Kidney (tissue), 22 donors: ENCODE measurements at places on chromosomes 12 and 14. TPM values are rescaled to one million over a fixed set of nuclear protein-coding genes. Genes with fewer than 3 reads are reported as not detected.

ADCY6 gene
- 66.9 TPM for total RNA-seq

TMEM63C gene
- total RNA-seq, result 1.9 TPM

SOX5 gene
- total RNA-seq, result 10.8 TPM

SOAT2 gene
- total RNA-seq, result 0.19 TPM

- H3K27me3 ChIP-seq, result no peaks in the 10 kb centered on the region
- H3K27ac ChIP-seq, result no peak overlapping the region
- H3K4me3 ChIP-seq, result no peak overlapping the region
- no peak for DNase-seq
- peaks cover 2% of the 10 kb centered on the region for H3K4me1 ChIP-seq
Measured at GRCh38 chr12:15364221-15365160, 42.2 kb downstream of the PTPRO start.

- no peak overlapping the region for H3K4me3 ChIP-seq
- DNase-seq, result no peak
- H3K4me1 ChIP-seq, result no peaks in the 10 kb centered on the region
- H3K27ac ChIP-seq, result no peak overlapping the region
- no peaks in the 10 kb centered on the region for H3K36me3 ChIP-seq
Measured at GRCh38 chr14:81068176-81068782, 112.9 kb downstream of the TSHR start.

DNA sequence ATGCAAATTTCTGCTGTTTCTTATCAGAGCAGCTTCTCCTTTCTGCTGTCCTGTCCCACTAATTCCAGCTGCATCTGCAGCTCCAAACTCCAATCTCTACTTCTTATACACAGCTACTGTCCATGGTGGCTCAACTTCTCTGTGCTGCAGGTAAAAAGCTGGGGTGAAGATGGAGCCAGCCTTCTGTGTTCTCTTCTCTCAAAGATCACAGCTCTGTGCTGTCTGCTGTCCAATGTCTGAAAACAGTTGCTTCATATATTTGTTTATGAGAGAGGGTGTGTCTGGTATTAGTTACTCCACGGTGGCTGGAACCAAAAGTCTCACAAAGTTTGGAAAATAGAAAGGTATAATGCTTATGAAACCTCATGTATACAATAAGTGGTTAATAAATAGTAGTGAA is 445.8 kb upstream of the TBX3 start:
- DNase-seq, result no peak
- H3K27me3 ChIP-seq, result no peaks in the 10 kb centered on the region
- no peaks in the 10 kb centered on the region for H3K36me3 ChIP-seq

- no peak for DNase-seq
- no peaks in the 10 kb centered on the region for H3K4me1 ChIP-seq
- no peaks in the 10 kb centered on the region for H3K36me3 ChIP-seq
- H3K27me3 ChIP-seq, result no peaks in the 10 kb centered on the region
- no peak overlapping the region for H3K4me3 ChIP-seq
Measured at GRCh38 chr14:99668307-99669295, 15.5 kb upstream of the CYP46A1 start.

- no peak overlapping the region for H3K27ac ChIP-seq
- H3K36me3 ChIP-seq, result no peaks in the 10 kb centered on the region
- H3K4me1 ChIP-seq, result no peaks in the 10 kb centered on the region
- H3K4me3 ChIP-seq, result no peak overlapping the region
Measured at GRCh38 chr12:46677749-46678148, 148.0 kb downstream of the SLC38A4 start.

DNA sequence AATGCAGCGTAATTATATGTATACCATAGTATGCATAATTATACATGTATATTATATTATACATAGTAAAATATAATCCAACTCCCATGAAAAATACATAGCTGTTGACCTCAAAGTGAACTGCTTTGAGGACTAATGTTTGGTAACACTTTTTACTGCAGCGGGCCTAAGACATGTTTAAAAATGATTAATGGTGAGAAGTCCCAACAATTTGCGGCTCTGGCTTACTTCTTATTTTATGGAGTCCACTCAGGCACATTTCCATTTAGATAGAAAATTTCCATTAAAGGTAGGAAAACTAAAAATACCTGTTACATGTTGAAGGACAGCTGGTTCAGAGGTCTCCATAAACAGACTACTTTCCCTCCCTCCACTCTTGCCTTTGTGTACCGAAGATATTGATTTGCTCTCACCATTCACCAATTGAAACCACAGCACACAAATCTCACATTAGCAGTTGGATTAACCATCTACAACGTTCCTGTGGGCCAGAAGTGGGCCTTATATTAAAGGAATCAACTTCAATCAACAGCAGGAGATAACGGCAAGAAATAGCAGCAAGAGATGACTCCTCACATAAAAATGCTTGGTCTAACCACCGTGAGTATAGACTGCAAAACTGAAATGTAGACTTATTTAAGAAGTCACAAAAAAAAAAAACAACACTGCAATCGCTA is 14.1 kb upstream of the NT5DC3 start:
- no peaks in the 10 kb centered on the region for H3K36me3 ChIP-seq
- H3K27ac ChIP-seq, result no peak overlapping the region
- no peak for DNase-seq
- H3K27me3 ChIP-seq, result no peaks in the 10 kb centered on the region

DNA sequence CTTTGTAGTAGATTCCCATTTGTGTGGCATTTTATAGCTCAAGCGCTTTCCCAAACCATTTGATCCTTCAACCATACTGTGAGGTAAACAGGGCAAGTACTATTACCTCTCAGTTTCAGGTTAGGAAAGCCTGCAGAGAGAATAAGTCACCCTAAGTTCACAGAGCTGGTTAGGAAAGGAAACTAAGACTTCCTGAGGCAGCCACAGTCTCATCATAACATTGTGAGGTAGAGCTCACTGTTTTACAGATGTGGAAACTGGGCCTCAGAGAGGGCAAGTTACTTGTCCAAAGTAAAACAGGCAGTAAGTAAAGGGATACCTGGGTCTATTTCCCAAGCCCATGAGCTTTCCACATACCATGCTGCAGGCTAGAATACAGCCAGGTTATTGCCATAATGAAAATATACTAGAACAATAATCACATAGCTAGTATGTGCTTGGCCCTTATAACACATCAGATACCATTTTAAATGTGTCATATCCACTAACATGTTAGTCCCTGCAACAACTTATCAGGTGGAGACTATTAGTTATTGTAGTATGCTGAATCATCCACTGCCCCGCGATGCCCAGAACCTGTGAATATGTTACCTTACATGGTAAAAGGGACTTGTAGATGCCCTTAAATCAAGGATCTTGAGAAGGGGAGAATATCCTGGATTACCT is 150.9 kb upstream of the GRIP1 start:
- H3K4me1 ChIP-seq, result no peaks in the 10 kb centered on the region
- H3K27ac ChIP-seq, result no peak overlapping the region

GRCh38 chr14:60488175-60488574 is 2.3 kb upstream of the C14orf39 start:
- no peak for DNase-seq
- H3K27ac ChIP-seq, result no peak overlapping the region
- H3K36me3 ChIP-seq, result no peaks in the 10 kb centered on the region
- no peak overlapping the region for H3K4me3 ChIP-seq

GRCh38 chr12:21054334-21054733 is 76.7 kb upstream of the SLCO1B1 start:
- no peaks in the 10 kb centered on the region for H3K4me1 ChIP-seq
- DNase-seq, result no peak
- H3K36me3 ChIP-seq, result no peaks in the 10 kb centered on the region
- no peak overlapping the region for H3K4me3 ChIP-seq

GRCh38 chr12:107368586-107368985 is 275.2 kb upstream of the CRY1 start:
- no peaks in the 10 kb centered on the region for H3K27me3 ChIP-seq
- no peak overlapping the region for H3K4me3 ChIP-seq
- no peaks in the 10 kb centered on the region for H3K4me1 ChIP-seq
- no peak for DNase-seq

- H3K27me3 ChIP-seq, result no peaks in the 10 kb centered on the region
- H3K4me1 ChIP-seq, result no peaks in the 10 kb centered on the region
- no peak overlapping the region for H3K27ac ChIP-seq
Measured at GRCh38 chr14:101985957-101986356, 21.6 kb downstream of the DYNC1H1 start.

- DNase-seq, result no peak
- no peak overlapping the region for H3K4me3 ChIP-seq
- H3K4me1 ChIP-seq, result no peaks in the 10 kb centered on the region
- no peaks in the 10 kb centered on the region for H3K36me3 ChIP-seq
Measured at GRCh38 chr12:15545334-15545733, 223.0 kb downstream of the PTPRO start.
